Psoas muscle (tissue), 8 donors: ENCODE measurements at places on chromosomes 1 and 21. TPM values are rescaled to one million over a fixed set of nuclear protein-coding genes. Genes with fewer than 3 reads are reported as not detected.

DNA sequence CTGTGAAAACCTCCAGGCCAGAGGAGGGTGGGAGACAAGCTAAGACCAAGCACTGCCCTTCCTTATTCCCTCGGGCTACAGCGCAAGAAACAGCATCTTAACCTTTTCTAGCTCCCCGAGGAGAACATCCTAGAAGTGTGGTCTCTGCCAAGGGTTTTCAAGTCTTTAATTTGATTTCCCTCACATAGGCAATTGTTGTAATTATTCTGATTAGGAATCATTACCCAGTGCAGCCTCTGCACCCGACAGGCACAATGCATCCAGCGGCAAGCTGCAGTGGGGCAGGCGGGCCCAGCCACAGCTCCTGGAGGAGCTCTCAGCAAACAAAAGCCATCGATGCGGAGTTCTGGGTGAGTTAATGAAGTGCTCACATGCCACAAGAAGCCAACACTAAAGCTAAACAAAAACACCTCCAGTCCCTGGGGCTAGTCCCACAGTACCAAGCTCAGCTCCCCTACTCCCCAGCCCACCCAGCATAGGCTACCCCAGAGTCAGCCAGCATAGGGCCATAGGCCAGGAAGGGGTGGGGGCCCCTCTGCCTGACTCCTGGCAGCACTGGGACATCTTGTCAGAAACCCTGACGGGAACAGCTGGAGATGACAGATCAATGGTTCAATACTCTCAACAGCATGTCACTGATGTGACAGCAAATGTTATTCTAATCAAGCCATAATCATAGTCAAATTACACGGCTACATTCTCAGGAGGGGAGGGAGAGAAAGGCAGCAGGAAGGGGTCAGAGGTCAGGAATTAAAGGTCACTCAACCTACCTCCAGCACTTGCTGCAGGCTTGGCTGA, 42.5 kb downstream of the ERI3 start:
- peaks cover 4% of the 10 kb centered on the region for H3K36me3 ChIP-seq
- no peak for DNase-seq
- H3K4me3 ChIP-seq: no peak overlapping the region
- no peak overlapping the region for H3K27ac ChIP-seq
- peaks cover 5% of the 10 kb centered on the region for H3K4me1 ChIP-seq

DNA sequence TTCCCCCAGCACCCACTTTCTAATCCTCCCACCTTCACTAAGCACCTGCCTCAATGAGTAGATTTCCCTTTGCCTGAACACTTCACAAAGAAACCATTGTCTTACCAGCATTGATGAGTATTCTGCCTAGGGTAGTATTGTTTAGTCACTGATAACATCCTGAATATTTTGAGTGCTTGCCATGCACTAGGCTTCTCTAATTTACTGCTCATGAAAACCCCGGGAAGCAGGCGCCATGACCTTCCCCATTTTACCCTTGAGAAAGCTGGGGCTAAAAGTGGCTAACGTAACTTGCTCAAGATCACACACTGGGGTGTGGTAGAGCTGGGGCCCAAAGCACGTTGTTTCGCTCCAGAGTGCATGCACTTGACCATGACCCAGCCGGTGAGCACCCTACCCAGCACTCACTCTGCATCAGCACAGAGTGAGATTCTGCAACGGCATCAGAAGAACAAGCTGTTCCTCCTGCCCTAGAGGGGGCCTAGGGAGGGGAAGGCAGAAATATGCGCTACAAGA, 10.6 kb upstream of the F3 start:
- H3K27me3 ChIP-seq: no peaks in the 10 kb centered on the region
- H3K4me3 ChIP-seq: no peak overlapping the region
- no peaks in the 10 kb centered on the region for H3K4me1 ChIP-seq
- no peak overlapping the region for H3K27ac ChIP-seq
- DNase-seq: no peak

- no peaks in the 10 kb centered on the region for H3K4me1 ChIP-seq
- DNase-seq: no peak
- no peak overlapping the region for H3K27ac ChIP-seq
- H3K36me3 ChIP-seq: no peaks in the 10 kb centered on the region
- H3K4me3 ChIP-seq: no peak overlapping the region
- peaks cover 64% of the 10 kb centered on the region for H3K27me3 ChIP-seq
Observed at GRCh38 chr1:2463396-2463795, 12.7 kb upstream of the PLCH2 start.

DNA sequence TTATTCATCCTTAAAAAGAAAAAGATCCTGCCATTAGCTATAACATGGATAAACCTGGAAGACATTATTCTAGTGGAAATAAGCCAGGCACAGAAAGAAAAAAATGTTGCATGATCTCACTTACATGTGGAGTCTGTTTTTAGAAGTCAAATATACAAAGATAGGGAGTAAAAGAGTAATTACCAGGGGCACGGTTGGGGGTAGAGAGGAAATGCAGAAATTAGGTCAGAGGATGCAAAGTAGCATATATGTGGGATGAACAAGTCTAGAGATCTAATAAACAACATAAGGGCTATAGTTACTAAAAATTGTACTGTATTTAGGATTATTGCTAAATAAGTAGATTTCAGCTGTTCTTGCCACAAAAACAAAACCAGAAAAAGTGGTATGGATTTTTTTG, 61.4 kb upstream of the CD53 start:
- H3K4me1 ChIP-seq: no peaks in the 10 kb centered on the region
- no peaks in the 10 kb centered on the region for H3K36me3 ChIP-seq
- H3K4me3 ChIP-seq: no peak overlapping the region
- H3K27ac ChIP-seq: no peak overlapping the region
- no peak for DNase-seq

DNA sequence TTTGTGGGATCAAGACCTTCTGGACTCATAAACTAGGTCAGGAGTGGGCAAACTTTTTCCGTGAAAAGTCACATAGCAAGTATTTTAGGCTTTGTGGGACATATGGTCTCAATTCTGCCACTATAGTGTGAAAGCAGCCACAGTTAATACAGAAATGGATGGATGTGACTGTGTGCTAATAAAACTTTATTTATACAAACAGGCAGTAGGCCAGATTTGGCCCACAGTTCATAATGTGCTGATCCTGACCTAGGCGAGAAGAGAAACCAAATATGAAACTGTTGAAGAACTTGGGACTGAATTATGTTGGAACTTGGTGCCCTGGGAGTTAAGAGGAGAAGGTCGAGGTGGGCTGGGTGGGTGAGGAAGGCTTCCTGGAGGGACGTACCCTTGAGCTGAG, 17.1 kb downstream of the PADI3 start:
- no peak overlapping the region for H3K4me3 ChIP-seq
- H3K36me3 ChIP-seq: no peaks in the 10 kb centered on the region
- H3K27me3 ChIP-seq: no peaks in the 10 kb centered on the region
- H3K4me1 ChIP-seq: no peaks in the 10 kb centered on the region

- no peak for DNase-seq
- peaks cover 5% of the 10 kb centered on the region for H3K4me1 ChIP-seq
- no peaks in the 10 kb centered on the region for H3K36me3 ChIP-seq
- no peak overlapping the region for H3K27ac ChIP-seq
- no peaks in the 10 kb centered on the region for H3K27me3 ChIP-seq
Observed at GRCh38 chr1:17162941-17163340, 42.0 kb upstream of the PADI1 start.

GRCh38 chr1:94535879-94536278, 5.7 kb downstream of the F3 start:
- no peak overlapping the region for H3K27ac ChIP-seq
- no peak for DNase-seq
- no peaks in the 10 kb centered on the region for H3K4me1 ChIP-seq
- H3K4me3 ChIP-seq: no peak overlapping the region
- H3K27me3 ChIP-seq: no peaks in the 10 kb centered on the region

DNA sequence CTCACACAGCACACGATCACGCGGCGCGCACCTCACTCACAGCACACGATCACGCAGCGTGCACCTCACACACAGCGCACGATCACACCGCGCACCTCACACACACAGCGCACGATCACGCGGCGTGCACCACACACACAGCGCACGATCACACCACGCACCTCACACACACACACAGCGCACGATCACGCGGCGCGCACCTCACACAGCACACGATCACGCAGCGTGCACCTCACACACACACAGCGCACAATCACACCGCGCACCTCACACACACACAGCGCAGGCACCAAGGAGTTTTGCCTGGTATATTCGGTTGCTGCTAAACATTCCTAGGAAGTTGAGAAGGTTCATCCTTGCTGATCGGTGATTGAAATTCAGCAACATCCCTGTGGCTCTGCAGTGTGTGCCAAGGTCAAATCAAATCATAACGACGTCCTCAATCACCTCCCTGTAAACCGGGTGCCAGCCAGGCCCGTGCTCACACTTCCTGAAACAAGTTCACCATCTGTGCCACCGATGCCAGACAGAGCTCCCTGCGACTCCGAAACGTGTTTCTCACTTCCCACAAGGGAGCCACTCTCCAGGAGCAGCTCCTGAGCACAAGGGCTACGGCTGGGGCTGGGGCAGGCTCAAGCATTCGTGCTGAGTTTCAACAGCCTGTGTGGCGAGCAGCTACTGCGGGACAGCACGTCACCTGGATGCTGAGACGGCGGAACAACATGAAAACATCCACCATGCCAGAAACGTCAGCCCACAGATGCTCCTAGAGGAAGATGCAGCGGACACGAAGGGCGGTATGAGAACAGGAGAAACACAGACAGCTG, 30.2 kb downstream of the WDR4 start:
- H3K27ac ChIP-seq: no peak overlapping the region
- no peak for DNase-seq
- no peaks in the 10 kb centered on the region for H3K27me3 ChIP-seq

- H3K27ac ChIP-seq: no peak overlapping the region
- H3K4me3 ChIP-seq: no peak overlapping the region
- no peaks in the 10 kb centered on the region for H3K27me3 ChIP-seq
- H3K4me1 ChIP-seq: peaks cover 34% of the 10 kb centered on the region
- no peak for DNase-seq
Observed at GRCh38 chr1:180927348-180927747, 14.7 kb downstream of the KIAA1614 start.

GRCh38 chr1:163361123-163361934, 39.6 kb downstream of the NUF2 start:
- no peaks in the 10 kb centered on the region for H3K36me3 ChIP-seq
- no peak for DNase-seq
- no peak overlapping the region for H3K27ac ChIP-seq
- H3K4me1 ChIP-seq: no peaks in the 10 kb centered on the region
- H3K4me3 ChIP-seq: no peak overlapping the region

GRCh38 chr1:234683127-234683860, 73.3 kb upstream of the IRF2BP2 start:
- no peaks in the 10 kb centered on the region for H3K27me3 ChIP-seq
- H3K27ac ChIP-seq: peak overlapping the region; percentile 73
- peaks cover 13% of the 10 kb centered on the region for H3K4me1 ChIP-seq
- H3K4me3 ChIP-seq: no peak overlapping the region

DNA sequence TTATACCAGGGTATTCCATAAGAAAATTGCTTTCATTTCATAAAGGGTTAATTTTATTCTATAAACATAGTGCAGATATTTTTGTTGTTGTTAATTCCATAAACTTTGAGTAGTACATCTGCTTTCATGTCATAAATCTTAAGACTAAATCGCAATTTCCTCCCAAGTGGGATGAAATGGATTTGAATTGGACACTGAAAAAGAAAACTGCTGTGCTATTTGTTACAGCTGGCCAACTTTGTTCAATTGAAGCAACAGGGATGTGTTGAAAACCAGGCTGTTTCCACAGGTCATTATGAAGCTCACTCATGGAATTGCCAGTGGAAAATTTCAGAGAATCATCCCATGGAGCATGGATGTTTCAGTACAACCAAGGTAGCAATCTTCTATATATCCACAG, 252.5 kb upstream of the RGS18 start:
- no peaks in the 10 kb centered on the region for H3K27me3 ChIP-seq
- no peaks in the 10 kb centered on the region for H3K4me1 ChIP-seq
- no peak overlapping the region for H3K4me3 ChIP-seq
- DNase-seq: no peak

DNA sequence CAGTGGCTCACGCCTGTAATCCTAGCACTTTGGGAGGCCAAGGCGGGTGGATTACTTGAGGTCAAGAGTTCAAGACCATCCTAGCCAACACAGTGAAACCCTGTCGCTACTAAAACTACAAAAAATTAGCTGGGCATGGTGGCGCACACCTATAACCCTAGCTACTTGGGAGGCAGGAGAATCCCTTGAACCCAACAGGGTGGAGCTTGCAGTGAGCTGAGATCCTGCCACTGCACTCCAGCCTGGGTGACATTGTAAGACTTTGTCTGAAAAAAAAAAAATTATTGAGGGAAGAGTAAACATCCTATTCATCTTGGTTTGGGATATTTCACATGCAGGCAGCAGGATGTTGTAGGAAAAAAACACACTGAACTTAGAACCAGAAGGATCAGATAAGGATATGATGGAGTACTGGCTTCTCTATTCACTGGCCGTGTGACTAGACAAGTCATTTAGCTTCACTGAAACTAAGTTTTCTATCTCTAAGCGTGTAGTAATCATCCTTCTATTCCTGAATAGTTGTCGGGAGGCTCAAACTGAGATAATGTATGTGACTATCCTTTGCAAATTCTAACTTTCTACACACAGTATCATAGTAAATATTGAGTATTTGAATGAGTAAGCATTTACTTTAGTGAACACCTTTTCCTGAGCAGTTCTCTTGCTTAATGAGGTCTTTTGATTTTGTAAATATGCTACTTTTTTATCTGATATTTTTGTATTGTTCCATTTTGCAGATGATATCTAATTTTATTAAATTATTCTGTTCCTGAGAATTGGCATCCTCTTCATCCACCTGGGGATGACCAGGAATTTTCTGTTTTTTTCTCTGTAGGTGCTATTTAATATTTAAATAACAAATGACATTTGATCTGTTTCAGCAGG, 18.2 kb downstream of the CAP1 start:
- no peak for DNase-seq
- no peak overlapping the region for H3K4me3 ChIP-seq
- peaks cover 58% of the 10 kb centered on the region for H3K4me1 ChIP-seq
- H3K27ac ChIP-seq: peak overlapping the region; percentile 80

Gene LCE1F
- total RNA-seq: not detected

Gene FAM163A
- not detected for total RNA-seq

Gene SAMSN1
- total RNA-seq: 1.8 TPM

Gene GBP3
- 1.6 TPM for total RNA-seq

Gene GBP2
- total RNA-seq: 26.8 TPM

Gene WNT9A
- 7.6 TPM for total RNA-seq

Gene MARK1
- 5.4 TPM for total RNA-seq
